ENCODE measurements at places on chromosomes 1 and 21.

- H3K4me3 ChIP-seq: no peak overlapping the region
- no peaks in the 10 kb centered on the region for H3K4me1 ChIP-seq
- DNase-seq: no peak
- H3K36me3 ChIP-seq: no peaks in the 10 kb centered on the region
- no peaks in the 10 kb centered on the region for H3K27me3 ChIP-seq
These were observed 60.0 kb downstream of the FBXO2 start for GRCh38 chr1:11594222-11594621.

GRCh38 chr1:150235294-150235851, 539 bp downstream of the ANP32E start:
- H3K27me3 ChIP-seq: no peaks in the 10 kb centered on the region
- H3K36me3 ChIP-seq: peaks cover 10% of the 10 kb centered on the region
- DNase-seq: peak; percentile 69

GRCh38 chr1:209430107-209430506, 153.4 kb upstream of the CAMK1G start:
- H3K27ac ChIP-seq: no peak overlapping the region
- H3K4me3 ChIP-seq: no peak overlapping the region
- H3K36me3 ChIP-seq: no peaks in the 10 kb centered on the region

DNA sequence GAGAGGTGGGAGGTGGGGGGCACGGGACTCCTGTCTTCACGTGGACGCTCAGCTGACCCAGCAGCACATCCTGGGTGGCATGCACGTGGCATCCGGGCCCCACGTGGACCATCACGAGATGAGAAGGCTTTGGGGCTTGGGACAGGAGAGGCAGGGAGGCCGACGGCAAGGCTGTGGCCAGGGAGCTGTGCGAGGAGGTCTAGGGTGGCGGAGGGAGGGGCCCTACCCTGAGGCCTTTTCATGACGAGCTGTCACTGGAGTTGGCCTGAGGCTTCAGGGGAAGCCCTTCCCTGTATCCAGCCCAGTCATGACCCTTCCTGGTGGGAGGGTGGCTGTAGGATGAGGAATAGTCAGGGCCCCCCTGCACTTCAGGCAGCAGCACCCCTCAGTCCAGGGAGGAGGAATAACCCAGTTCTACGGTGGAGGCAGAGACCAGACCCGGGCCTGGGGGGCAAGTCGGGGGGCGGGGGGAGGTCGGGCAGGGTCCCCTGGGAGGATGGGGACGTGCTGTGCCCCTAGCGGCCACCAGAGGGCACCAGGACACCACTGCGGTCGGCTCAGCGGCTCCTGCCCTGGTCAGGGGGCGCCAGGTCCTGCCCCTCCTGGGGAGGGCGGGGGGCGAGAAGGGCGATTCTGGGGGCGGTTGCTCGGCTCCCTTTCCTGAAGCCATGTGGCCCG, 2.0 kb upstream of the PERM1 start:
- no peaks in the 10 kb centered on the region for H3K36me3 ChIP-seq
- no peak overlapping the region for H3K27ac ChIP-seq
- peaks cover 67% of the 10 kb centered on the region for H3K27me3 ChIP-seq
- no peak overlapping the region for H3K4me3 ChIP-seq
- DNase-seq: peak; percentile 53

- H3K27me3 ChIP-seq: no peaks in the 10 kb centered on the region
- peaks cover 45% of the 10 kb centered on the region for H3K4me1 ChIP-seq
- peak; percentile 89 for DNase-seq
- H3K36me3 ChIP-seq: peaks cover 22% of the 10 kb centered on the region
These were observed 10.2 kb downstream of the YBX1 start for GRCh38 chr1:42692461-42692860.

GRCh38 chr1:27599605-27600497, 4.1 kb downstream of the AHDC1 start:
- DNase-seq: no peak
- H3K27me3 ChIP-seq: no peaks in the 10 kb centered on the region
- peaks cover 86% of the 10 kb centered on the region for H3K4me1 ChIP-seq
- no peaks in the 10 kb centered on the region for H3K36me3 ChIP-seq

DNA sequence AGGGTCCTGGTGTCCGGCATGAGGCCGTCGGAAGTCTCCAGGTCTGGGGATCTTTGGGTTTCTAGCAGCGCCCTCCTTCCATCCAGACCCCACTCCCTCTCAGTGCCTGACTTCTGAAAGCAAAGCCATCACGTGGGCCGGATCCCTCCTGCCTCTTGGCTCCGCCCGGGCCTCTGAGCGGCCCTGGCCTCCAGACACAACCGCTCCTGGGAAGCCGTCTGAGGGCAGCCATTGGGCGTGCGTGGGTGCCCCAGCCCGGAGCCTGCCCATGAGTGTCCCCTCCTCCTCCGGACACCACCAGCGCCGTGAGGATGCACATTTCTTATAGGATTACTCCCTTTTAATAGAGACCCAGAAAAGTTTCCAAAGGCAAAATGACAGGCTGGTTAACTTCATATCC, 137.0 kb upstream of the ARHGEF16 start:
- H3K27ac ChIP-seq: no peak overlapping the region
- H3K4me1 ChIP-seq: peaks cover 33% of the 10 kb centered on the region
- DNase-seq: no peak
- H3K27me3 ChIP-seq: no peaks in the 10 kb centered on the region

- no peaks in the 10 kb centered on the region for H3K36me3 ChIP-seq
- H3K4me1 ChIP-seq: peaks cover 19% of the 10 kb centered on the region
- DNase-seq: no peak
- no peak overlapping the region for H3K4me3 ChIP-seq
- no peak overlapping the region for H3K27ac ChIP-seq
These were observed 59.8 kb downstream of the TOR1AIP2 start for GRCh38 chr1:179817789-179818188.

- H3K4me1 ChIP-seq: peaks cover 19% of the 10 kb centered on the region
- H3K36me3 ChIP-seq: peaks cover 75% of the 10 kb centered on the region
- no peak overlapping the region for H3K4me3 ChIP-seq
- no peaks in the 10 kb centered on the region for H3K27me3 ChIP-seq
- peak; percentile 89 for DNase-seq
These were observed 17.2 kb upstream of the RASSF5 start for GRCh38 chr1:206489980-206490770.

DNA sequence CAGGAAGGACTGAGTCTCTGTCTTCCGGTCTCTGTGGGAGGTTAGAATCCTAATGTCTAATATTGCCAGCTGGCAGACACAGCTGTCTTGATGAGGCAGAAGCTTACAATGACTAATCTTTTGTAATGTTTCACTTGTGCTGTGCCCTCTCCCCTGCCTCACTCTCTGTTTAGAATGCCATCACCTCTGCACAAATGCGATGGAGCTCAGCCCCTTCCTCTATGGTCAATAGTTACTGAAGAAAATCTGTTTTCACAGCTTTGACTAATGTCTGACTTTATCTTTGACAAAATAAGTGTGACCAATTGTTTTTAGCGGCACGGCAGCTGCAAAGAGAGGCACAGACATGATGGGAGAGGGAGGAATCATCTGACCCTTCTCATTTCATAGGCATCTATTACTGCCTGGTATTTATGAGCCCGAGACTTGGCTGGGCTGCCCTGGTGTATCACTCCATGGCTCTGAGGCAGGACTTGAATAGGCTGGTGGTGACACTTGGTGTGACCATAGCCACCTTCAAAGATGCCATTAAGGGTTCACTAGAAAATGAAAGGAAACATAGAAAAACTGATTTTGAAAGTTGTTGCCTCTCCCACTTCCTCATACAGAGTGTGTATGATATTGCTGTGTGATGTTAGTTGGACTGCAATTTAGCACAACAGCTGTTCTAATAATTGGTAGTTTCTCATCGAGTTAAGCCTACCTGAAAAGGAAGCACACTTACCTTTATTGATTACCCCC, 163.2 kb upstream of the NBPF11 start:
- H3K36me3 ChIP-seq: no peaks in the 10 kb centered on the region
- no peak for DNase-seq
- H3K27me3 ChIP-seq: peaks cover 90% of the 10 kb centered on the region
- no peak overlapping the region for H3K27ac ChIP-seq
- H3K4me3 ChIP-seq: no peak overlapping the region

- no peaks in the 10 kb centered on the region for H3K36me3 ChIP-seq
- no peaks in the 10 kb centered on the region for H3K27me3 ChIP-seq
- H3K4me1 ChIP-seq: no peaks in the 10 kb centered on the region
- no peak for DNase-seq
- H3K27ac ChIP-seq: no peak overlapping the region
- H3K4me3 ChIP-seq: no peak overlapping the region
These were observed 6.8 kb upstream of the AADACL3 start for GRCh38 chr1:12709091-12709491.

DNA sequence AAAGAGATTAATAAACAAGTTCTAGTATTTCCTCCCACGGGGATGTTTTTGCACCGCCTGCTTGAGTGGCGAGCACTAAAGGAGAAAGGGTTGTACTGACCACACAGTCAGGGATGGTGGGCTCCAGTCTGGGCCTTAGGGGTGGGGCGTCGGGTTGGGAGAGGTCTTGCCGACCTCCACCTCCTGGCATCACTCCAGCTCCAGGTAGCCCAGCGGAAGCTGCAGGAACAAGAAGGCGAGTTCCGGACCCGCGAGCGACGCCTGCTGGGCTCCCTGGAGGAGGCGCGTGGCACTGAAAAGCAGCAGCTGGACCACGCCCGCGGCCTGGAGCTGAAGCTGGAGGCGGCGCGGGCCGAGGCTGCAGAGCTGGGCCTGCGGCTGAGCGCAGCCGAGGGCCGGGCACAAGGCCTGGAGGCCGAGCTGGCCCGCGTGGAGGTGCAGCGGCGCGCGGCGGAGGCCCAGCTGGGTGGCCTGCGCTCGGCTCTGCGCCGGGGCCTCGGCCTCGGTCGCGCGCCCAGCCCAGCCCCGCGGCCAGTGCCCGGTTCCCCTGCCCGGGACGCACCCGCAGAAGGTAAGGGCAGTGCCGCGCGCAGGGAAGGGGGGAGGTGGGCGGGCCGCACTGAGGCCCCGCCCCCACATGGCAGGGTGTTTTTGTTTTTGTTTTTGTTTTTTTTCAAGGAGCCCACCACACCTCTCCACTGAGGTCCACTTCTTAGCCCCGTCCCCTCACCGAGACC, 19.7 kb downstream of the MFAP2 start:
- peaks cover 23% of the 10 kb centered on the region for H3K36me3 ChIP-seq
- peaks cover 18% of the 10 kb centered on the region for H3K4me1 ChIP-seq
- DNase-seq: peak; percentile 92
- peak overlapping the region; percentile 84 for H3K27ac ChIP-seq

GRCh38 chr1:174703309-174703708, 255.5 kb downstream of the GPR52 start:
- no peak overlapping the region for H3K27ac ChIP-seq
- H3K36me3 ChIP-seq: peaks cover 3% of the 10 kb centered on the region
- no peak for DNase-seq
- H3K4me1 ChIP-seq: no peaks in the 10 kb centered on the region

- no peaks in the 10 kb centered on the region for H3K4me1 ChIP-seq
- H3K4me3 ChIP-seq: no peak overlapping the region
- H3K27ac ChIP-seq: no peak overlapping the region
- H3K36me3 ChIP-seq: no peaks in the 10 kb centered on the region
These were observed 32.1 kb upstream of the DDAH1 start for GRCh38 chr1:85496941-85497582.

GRCh38 chr1:208107425-208108212, 136.6 kb downstream of the PLXNA2 start:
- no peaks in the 10 kb centered on the region for H3K27me3 ChIP-seq
- no peak for DNase-seq
- H3K36me3 ChIP-seq: peaks cover 7% of the 10 kb centered on the region
- no peak overlapping the region for H3K4me3 ChIP-seq
- no peak overlapping the region for H3K27ac ChIP-seq

GRCh38 chr1:67347688-67348472, 40.2 kb downstream of the IL12RB2 start:
- no peaks in the 10 kb centered on the region for H3K27me3 ChIP-seq
- no peaks in the 10 kb centered on the region for H3K36me3 ChIP-seq
- no peaks in the 10 kb centered on the region for H3K4me1 ChIP-seq
- no peak overlapping the region for H3K4me3 ChIP-seq

DNA sequence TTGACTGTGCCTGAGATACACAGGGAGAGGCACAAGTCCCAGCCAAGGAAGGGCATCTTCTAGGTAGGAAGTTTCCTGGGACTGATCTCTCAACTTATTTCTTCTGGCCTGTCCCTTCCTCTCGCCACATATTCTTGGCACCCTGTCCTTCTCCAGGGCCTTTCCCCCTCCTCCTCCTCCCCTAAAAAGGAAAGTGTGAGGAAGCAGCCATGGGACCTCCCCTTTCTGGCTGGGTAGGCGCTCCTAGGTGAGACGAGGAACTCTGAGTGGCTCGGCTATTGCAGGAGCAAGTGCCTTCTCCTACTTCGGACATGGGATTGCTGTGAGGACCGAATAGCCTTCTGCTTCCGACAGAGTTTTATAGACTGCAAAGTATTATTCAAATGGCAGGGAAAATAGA, 15.5 kb upstream of the MTARC2 start:
- peak overlapping the region; percentile 78 for H3K27ac ChIP-seq
- no peak overlapping the region for H3K4me3 ChIP-seq
- peaks cover 15% of the 10 kb centered on the region for H3K4me1 ChIP-seq
- no peaks in the 10 kb centered on the region for H3K36me3 ChIP-seq

DNA sequence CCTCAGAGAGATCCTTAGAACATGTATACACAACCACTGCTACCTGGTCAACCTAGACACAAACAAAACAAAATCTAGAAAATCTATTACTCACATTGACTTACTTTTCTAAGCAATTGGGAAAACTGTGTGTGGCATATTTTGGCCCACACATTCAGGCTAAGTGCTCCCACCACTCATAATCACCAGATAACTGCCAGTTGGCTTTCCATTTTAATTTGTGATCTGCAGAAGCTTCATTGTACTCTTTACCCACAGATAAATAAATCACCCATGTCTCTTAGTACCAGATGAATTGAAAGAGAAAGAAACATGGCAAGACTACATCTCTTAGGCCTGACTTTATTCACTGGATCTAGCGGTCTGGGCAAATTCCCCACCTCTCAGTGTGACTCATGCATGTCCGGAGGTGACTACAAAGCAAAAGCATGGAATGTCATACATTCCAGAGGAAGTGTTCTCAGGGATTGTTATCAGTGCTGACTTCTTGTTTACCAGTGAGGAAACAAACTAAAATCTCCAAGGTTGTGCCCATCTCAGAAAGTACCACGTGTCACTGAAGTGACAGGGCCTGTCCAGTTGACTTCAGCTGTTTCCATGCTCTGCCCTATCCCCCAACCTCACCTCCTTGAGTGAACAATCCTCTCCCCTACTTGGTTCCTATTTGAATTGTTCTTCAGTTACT, 52.4 kb upstream of the BCL10 start:
- no peak overlapping the region for H3K4me3 ChIP-seq
- DNase-seq: no peak
- peaks cover 27% of the 10 kb centered on the region for H3K4me1 ChIP-seq
- H3K27ac ChIP-seq: no peak overlapping the region

DNA sequence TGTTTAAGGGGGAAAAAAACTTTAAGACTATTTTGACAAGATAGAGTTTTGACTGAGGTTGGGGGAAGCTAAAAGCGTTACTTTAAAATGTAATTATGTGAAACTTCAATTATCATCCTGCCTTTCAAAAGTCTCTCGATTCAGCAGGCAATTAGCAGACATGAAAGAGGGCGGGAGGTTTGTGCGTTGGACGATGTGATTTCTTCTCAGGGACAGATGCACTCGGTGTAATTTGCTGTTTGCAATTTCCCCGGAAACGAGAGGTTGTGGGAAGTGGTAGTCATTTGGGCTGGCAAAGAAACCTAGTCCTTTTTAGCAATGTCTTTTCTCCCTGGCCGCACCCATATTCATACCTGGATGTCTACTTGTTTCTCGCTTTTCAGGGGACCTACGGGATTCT, 27.1 kb downstream of the KAZN start:
- H3K4me1 ChIP-seq: no peaks in the 10 kb centered on the region
- DNase-seq: no peak
- no peaks in the 10 kb centered on the region for H3K36me3 ChIP-seq
- H3K27me3 ChIP-seq: no peaks in the 10 kb centered on the region
- no peak overlapping the region for H3K27ac ChIP-seq
- H3K4me3 ChIP-seq: no peak overlapping the region

- no peaks in the 10 kb centered on the region for H3K36me3 ChIP-seq
- DNase-seq: no peak
- no peak overlapping the region for H3K4me3 ChIP-seq
These were observed 721.1 kb upstream of the TMPRSS15 start for GRCh38 chr21:19124691-19125090.

Data from stomach (tissue), 19 donors.